Fibroblast of skin of right biceps (primary cell): ENCODE measurements at places on chromosomes 5 and 9.

DNA sequence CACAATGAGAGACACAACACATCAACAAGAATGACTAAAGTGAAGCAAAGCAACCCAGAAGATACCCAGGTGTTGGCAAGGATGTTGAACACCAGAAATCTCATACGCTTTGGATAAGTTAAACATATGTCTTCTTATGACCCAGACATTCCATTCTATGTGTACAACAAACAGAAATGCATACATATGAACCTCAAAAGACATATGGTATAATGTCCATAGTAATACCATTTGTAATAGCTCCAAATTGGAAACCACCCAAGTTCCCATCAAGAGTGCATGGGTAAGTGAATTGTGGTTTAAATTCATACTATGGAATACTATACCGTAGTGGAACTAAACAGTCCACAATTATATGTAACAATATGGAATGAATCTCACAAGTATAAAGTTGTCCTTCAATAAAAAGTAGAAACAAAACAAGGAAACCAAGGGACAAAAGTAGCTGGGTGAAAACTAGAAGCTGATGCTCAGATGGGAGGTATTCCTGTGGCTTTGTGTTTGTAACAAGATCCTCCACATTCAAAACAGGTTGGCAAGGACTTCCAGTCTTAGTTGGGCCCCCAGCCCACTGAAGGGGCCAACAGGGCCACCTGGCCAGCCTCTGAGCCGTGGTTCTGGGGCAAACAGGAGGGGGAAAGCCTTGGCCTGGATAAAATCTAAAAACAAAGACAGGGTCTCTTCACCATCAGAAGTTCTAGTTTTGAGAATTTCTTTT lies 171.8 kb upstream of the PITX1 start:
- peak; percentile 94 for DNase-seq

GRCh38 chr9:3475300-3476020 lies 50.3 kb downstream of the RFX3 start:
- no peak for DNase-seq

DNA sequence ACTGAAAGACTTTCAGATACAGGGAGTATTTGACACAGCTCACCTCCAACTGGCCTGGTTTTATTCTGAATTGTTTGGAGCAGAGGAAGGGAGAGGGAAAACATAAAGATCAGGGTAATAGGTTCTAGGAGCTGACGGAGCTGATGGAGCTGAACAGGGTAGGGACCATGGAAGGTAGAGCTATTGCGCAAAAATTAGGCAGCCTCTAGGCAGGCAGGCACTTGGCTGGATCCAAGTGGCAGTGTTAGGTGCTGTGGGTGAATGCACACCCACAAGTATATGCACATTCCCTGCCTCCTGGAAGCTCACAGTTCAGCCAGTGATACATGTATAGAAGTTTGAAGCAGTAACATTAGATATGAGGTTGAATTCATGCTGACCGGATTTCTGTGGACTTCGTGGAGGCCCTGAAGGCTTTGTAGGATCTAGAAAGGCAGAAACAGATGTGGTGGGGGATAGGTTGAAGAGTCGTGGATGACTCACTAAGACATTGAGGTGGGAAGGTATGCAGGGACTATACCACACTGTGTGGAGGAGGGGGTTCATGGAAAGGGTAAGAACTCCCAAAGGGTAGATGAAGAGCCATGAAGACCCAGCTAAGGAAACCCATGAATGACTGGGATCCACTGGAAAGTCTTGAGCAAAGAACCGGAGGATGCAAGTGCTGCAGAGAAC lies 50.8 kb downstream of the WWC1 start:
- peak; percentile 90 for DNase-seq

DNA sequence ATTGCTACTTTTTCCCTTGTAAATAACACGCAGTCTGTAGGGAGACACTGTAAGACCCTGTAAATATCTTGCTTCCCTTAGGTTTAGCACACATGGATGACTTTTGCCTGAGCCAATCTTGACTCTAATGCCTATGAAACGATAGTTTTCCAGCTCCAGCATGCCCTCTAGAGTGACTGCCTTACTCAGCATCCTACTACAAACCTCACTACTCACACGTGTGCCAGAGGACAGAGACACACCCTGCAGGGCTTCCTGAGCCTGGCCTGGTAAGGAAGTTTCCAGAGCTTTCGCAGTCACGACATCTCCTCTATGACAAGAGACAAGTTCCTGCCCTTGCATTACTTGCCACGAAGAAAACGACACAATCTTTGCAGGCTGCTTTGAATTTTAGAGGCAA lies 138.1 kb downstream of the ATPSCKMT start:
- peak; percentile 70 for DNase-seq

DNA sequence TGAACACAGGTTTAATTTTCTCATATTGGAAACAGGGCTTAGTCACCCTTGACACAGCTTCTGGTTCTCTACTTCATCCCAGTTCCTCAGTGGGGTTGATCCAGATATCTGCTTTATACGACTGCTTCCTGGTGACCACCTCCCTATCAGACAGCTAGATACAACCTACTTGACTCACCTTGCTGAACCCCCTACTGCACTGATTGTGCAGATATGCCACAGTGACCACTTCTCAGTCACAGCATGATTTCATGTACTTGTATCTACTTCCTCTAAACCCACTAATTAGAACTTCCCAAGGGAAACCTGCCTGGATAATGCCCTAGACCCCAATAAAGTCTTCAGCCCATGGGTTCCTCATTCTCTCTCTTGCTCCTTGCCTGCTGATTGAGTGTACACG lies 18.4 kb upstream of the RFK start:
- DNase-seq = no peak

GRCh38 chr9:5764130-5764868 lies 68.6 kb downstream of the ERMP1 start:
- no peak for DNase-seq

GRCh38 chr9:131629825-131630204 lies 84.5 kb downstream of the PRRT1B start:
- DNase-seq = no peak

DNA sequence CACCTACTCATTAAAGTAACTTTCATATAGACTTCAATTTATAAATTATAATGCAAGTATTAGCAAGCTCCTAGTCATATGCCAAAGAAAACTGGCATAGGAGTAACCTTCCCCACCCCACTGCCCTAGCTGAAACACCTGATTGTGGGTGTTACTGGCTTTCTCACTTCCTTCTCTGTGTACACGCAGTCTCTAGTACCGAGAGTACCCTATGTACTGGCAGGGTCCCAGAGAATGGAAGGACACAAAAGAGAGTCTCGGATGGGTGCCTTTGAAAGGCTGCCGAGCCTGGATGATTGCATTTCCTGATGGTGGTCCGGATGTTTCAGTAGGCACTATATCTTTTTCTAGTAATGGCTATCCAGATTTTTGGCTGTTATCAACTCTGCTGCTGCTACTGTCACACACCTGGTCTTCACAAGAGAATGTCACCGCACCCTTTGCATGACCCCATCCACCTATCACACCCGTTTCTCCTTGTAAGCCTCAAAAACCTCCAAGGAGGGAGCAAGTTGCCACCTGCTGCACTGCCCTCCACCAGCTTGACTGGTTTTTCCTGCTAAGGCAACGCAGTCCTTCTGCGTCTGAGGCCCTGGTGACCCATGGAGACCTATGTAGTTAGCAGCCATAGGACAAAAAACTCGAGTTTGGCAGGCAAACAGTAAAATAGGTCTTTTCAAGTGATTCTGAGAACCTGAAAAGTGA lies 53.8 kb upstream of the CLINT1 start:
- no peak for DNase-seq

GRCh38 chr9:104784098-104784497 lies 20.2 kb downstream of the NIPSNAP3B start:
- no peak for DNase-seq

DNA sequence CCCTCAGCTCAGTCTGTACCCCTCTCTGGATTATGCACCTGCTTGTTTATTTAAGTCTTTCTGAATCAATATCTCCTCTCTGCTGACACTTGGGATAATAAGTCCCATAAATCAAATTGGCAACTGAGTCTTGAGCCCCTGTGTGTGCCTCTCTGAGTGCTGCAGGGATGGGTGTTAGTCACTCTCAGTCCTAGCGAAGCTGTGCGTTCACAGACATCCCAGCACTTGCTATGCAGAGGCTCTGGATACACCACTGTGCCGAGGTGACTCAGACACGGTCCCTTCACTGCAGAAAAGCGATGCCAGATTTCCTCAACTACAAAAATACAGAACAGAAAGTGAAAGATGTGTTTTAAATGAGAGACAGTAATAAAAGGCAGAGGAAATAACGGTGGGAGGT lies 4.1 kb upstream of the KCNMB1 start:
- no peak for DNase-seq

GRCh38 chr9:136950656-136951276 lies 1.3 kb upstream of the LCN12 start:
- no peak for DNase-seq

DNA sequence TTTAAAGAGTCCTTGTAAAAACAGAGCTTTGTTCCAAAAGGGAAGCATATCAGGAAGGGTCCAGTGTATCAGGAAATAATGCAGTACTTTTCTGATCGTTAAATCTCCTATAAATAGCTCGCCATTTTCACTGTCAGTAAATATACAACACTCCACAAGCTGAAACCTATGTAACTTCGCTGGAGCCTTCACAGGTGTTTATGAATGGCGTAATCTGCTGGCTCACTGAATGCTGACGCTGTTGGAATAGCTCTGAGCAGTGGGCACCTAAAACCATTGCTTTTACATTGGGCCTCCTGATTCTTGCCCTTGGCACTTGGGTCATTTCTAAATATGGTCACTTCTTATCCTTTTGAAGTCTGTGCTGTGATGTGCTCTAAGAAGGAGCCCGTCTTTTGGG lies 4.3 kb downstream of the SHC3 start:
- no peak for DNase-seq

- no peak for DNase-seq
Measured at GRCh38 chr9:93258818-93259489, 75.0 kb downstream of the WNK2 start.

GRCh38 chr5:39013938-39014337 lies 60.3 kb downstream of the RICTOR start:
- peak; percentile 67 for DNase-seq
